ENCODE measurements at places on chromosomes 3 and 15. TPM values are rescaled to one million over a fixed set of nuclear protein-coding genes. Genes with fewer than 3 reads are reported as not detected.
A peak's percentile ranks its signal among the peaks of the same experiment; 100 is the strongest.

GHSR gene
- total RNA-seq: not detected

KNG1 gene
- not detected for total RNA-seq

CFAP92 gene
- total RNA-seq: 0.92 TPM

- no peak for DNase-seq
These were observed 61.9 kb downstream of the ANO10 start for GRCh38 chr3:43559961-43560360.

P2RY1 gene
- total RNA-seq: 6.4 TPM

DNA sequence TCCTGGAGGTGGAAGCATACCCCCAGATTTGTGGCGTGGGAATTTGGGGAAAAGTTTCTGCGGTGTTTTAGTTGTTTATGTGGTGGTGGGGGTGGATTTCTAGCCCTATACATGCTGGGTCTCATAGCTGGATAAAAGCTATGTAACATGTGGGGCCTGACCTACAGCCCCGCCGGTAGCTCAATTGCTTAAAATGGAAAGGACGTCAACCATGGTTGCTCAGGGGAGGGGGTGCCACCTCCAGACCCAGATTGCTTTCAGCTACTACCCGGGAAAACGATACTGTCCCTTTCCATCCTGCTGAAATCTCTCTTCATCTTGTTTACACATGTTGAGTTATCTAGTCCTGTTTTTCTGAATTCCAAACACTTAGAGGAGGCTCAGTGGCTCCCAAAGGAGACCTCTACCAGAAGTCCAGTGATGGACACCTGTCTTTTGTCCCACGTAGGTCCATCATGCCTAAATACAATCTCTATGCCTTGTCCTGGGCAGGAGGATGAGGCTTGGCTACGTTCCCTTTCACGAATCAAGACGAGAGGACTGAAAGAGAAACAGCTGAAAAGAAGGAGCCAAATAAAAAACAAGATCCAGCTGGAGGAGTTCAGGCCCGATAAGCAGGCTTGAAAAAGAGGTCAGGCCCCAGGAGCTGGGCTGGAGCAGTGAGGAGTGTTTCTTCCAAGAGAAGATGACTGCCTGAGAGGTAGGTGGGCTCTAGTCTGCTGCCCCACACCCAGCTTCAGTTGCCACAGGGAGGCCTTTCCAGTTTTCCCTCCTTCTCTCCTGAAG, 72.1 kb upstream of the TPRG1 start:
- DNase-seq: no peak

DNA sequence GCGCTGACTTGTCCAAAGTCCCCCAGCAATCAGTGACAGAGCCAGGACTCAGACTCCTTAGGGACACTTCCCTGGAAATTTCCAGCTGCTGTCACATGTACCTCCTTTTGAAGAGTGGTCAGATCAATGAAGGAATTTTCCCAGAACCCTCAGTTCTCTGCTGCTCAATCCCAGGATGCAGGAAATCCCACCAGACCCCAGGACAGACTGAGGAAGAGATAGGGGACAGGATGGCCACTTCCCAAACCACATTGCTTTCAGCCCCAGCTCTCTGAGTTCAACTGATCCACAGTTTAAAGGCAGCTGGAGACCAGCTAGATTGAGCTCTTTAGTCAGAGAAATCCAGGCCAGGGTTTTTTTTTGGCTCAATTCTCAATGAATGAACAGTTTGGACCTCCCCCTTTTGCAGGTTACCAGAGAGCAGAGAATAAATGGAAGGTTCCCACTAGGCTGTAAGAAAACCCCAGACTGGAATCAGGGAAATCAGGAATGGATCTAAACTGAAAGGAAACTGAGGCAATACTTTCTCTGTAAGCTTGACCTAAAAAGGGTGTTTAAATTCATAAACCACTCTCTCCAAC, 1.5 kb downstream of the CYP1A1 start:
- peak; percentile 51 for DNase-seq

CAPN3 gene
- total RNA-seq: 0.31 TPM

DNA sequence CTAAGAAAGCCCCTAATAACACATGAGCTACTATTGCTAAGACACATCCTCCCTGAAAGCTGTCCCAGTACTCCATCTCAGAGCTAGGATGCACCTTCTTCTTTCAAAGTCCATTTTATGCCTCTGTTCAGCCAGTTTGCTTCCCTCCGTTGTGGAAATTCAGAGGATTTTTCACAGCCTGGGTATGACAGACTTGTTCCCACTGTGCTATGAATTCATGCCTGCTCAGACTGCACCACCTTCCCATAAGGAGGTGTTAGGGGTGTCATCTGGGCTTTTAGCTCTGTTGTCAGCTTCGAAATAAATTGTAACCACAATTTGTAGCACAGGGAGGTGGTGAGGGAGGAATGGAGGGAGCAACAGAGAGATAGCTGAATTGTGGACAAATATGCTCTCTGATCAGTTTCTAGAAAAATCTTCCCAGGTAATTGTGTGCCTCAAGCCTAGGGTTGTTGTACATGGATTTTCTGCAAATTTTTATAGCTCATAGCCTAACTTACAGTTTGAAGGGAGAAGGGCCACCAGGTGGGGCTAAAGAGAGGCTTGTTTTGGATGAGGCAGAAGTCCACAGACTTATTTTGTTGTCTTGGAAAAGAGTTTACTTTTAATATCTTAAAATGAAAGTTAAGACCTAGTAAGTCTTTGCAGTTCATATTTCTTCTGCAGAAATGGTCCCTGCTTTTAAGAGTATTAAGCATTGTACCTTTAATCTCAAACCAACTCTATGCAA, 462.0 kb downstream of the PDCD6IP start:
- peak; percentile 48 for DNase-seq

GRCh38 chr3:162224746-162225145, 728.1 kb downstream of the OTOL1 start:
- no peak for DNase-seq

All from H9 (cell line).